ENCODE measurements at places on chromosomes 3 and 15.
A peak's percentile ranks its signal among the peaks of the same experiment; 100 is the strongest.

DNA sequence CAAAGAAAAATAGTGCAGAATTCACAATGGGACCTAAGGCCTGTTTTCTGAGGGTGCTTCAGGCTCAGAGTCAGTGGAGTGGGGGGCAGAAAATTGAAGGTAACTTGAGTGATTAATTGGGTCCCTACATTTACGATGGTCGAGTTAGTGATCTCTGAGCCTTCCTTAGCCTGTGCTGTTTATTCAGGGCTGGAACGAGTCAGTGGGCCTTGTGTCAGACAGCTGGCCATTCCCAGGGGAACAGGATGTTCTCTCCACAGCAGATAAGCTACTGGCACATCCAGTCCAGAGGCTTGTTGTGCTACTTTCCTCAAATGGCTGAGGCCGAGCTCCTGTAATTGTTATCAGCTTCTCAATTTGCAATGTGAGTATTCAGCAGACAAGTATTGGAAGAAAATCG is 29.2 kb upstream of the CNTN3 start:
- no peak for DNase-seq

DNA sequence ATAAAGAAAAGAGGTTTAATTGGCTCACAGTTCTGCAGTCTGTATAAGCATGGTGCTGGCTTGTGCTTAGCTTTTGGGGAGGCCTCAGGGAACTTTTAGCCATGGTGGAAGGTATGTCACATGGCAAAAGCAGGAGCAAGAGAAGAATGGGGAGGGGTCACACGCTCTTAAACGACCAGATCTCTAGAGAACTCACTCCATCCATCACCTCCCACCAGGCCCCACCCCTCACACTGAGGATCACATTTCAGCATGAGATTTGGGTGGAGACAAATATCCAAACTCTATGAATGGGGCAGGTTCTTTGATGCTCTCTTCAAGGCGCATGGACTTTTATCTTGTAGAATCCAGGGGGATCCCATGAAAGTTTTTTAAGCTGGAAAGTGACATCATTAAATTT is 75.7 kb downstream of the ITPR1 start:
- DNase-seq = no peak

DNA sequence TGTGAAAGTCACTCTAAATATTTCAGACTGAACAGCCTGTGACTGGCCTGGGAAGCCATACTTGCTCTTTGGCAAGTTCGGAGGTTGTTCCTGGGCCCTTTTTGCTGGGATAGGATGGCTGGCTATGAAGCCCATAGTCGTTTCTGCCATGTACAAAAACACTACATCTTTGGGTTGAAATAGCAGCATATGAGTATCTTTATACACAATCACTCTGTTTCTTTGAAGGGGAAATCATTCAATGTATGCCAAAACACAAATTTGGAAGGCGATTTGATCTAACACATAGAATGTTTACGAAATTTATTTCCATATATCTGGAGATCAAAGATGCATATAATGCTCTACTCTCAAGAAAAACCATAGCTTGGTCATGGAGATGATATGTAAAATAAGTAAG is 192.9 kb downstream of the SQOR start:
- no peak for DNase-seq

GRCh38 chr3:50405249-50405648 is 45.9 kb upstream of the TMEM115 start:
- DNase-seq = no peak

GRCh38 chr3:138066972-138067371 is 48.4 kb downstream of the DZIP1L start:
- no peak for DNase-seq

DNA sequence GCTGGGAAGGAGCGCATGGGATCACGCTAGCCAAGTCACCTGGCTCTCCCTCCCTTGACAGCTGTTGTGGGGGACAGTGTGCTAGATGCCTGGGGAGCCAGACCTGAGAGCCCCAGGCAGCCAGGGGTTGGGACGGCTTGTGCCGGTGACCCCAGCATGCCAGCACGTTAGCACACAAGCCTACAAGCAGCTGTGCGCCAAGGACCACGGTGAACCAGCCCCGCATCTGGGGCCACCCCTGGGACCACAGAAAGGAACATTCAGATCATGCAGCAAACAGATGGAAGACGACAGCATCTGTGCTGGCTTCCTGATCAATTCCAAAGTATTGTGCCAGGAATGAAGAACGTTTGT is 64.8 kb downstream of the NTRK3 start:
- no peak for DNase-seq

DNA sequence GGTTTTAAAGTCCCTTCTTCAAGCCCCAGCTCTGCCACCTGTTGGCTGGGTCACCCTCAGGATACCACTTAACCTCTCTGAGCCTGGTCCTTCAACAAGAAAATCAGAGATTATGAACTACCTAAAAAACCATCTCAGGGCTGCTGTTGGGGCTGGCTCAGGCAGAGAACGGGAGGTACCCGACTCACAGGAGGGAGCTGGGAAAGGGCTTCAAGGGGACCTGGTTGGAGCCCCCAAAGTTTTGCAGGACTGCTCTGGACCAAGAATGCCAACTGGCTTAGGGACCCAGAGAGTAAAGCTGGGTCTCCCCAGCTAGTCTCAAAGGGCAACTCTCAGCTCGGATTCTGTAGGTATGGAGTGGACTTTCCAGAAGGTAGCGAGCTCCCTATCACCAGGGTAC is 41.5 kb downstream of the WNT7A start:
- DNase-seq = no peak

DNA sequence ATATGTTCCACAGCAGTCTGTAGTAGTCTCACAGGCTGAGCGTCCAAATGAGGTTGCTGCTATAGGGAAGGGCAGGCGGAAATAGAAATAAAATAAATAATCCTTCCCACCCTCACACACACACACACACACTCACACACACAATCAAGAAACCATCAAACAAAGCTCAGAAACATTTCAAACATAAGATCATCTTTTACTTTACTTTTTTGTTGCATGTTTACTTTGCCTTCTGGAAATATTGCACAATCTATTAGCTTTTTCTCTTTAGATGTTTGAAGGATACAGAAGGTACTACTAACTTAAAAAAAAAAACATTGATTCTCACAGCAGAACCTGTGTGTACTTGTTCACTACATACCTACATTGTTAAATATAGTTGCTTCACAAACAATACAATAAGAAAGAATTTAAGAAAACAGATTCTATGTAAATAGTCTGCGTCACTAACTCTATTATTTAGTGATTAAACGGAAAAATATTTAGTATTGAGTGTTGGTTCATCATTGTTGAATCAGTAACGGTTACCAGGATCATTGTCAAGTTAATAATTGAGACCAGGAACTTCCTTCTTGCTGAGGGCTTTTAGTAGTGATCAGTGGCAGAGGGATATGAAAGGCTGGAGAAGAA is 20.5 kb downstream of the ALCAM start:
- no peak for DNase-seq

GRCh38 chr15:29849716-29850115 is 27.4 kb upstream of the TJP1 start:
- no peak for DNase-seq

- no peak for DNase-seq
These were observed 33.0 kb upstream of the ABHD17C start for GRCh38 chr15:80662129-80662528.

DNA sequence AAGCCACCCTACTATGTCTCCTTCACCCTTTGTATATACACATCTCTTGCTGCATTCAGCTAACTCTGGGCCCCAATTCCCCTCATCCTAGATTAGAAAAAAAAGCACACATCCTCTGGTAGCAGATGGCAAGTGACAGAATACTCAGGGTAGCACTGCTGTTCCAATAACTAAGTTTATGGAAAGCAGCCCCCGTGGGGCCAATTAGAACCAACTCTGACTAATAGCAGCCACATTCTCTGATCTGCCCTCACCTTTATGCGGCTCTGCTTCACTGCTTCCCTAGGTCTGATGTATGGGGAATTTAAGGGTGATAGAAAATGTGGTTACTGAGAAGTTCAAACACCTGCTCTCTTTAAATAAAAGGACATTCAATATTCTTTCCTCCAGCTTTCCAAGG is 74.9 kb upstream of the SETMAR start:
- no peak for DNase-seq

DNA sequence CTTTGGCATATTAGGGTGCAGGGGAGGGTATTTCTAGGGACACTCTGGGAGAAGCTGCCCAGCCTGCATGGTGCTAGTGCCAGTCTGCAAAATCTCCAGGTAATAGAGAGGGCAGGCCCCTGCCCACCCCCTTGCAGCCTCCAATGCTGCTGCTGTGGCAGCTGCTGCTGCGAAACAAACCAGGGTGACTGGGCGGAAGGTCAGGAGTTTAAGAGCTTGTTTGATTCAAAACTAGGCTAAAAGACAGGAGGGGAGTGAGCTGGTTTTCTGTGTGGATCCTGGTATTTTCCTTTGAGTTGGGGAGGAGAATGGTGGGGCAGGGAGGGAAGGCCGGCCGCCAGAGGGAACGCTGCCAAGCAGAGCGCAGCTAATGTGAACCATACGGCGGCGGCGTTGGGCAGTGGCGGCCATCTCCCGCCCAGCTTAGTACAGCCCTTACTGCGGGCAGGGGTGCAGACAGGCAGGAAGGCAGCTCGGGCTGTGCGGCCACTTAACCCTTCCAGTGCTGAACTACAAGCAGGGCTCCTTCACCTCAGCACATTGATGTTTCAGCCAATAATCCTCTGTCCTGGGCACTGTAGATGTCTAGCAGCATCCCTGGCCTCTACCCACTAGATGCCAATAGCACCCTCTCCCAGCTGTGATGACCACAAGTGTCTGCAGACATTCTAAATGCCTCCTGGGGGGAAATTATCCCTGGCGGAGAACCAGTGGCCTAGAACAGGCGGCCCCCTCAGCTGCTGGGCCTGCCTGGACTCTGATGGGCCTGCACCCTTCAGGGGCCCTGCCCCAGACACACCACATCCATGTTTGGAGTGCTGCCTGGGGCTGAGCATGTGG is 125.7 kb downstream of the EEFSEC start:
- DNase-seq = no peak

GRCh38 chr3:71570546-71570945 is 13.0 kb downstream of the FOXP1 start:
- no peak for DNase-seq

DNA sequence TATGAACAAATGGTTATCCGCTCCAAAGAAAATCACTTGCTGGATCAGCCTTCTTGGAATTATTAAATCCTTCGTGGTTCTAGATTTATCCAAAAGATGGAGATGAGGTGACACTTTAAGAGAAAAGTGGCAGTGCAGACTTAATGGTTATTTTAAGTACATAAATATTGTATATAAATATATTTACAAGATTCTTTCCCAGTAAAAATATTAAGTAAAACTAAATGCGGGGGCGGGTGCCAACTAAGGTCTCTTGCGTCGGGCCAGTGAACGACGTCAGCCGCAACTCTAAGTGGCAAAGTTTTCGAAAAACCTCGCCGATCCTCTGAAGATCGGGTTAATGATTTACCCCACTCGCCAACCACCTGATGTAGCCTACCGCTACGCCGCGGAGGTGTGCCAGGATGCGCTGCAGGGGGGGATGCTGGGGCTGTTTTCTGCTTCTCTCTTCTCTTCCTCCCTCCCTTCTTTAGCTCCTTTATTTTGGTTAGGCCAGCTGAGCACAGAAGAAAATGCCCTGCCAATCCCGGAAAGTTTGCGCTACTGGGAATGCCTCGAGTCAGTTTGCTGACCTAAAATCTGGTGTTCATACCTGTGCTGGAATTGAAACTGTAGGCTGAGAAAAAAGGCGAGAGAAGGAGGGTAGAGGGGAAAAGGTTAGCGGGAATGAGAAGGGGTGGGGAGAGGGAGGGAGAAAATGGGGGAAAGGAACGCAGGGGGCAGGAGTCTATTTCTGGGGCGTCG is 7.6 kb upstream of the FOXB1 start:
- no peak for DNase-seq

GRCh38 chr3:11379824-11380701 is 107.9 kb downstream of the ATG7 start:
- DNase-seq = no peak

- no peak for DNase-seq
These were observed 115.9 kb downstream of the VPS8 start for GRCh38 chr3:184927796-184928315.

DNA sequence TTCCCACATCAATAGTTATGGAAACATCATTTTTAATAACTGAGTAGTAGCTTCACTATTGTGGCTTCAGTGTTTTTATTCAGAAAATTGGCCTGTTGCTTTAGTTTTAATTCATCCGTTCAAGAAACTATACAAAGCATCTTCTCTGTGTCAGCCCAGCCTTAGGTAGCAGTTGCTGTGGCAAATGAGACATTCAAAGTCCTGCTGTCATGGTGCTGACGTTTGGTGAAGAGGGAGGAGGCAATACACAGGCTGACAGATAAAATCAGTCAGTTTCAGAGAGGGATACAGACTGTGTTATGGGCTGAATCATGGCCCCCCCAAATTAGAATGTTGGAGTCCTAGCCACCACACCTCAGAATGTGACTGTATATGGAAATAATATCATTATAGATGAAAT is 56.5 kb downstream of the SLC7A14 start:
- DNase-seq = no peak

- no peak for DNase-seq
These were observed 44.8 kb downstream of the CCDC12 start for GRCh38 chr3:46931631-46932331.

GRCh38 chr15:74240897-74241614 is 4.9 kb downstream of the CCDC33 start:
- no peak for DNase-seq

DNA sequence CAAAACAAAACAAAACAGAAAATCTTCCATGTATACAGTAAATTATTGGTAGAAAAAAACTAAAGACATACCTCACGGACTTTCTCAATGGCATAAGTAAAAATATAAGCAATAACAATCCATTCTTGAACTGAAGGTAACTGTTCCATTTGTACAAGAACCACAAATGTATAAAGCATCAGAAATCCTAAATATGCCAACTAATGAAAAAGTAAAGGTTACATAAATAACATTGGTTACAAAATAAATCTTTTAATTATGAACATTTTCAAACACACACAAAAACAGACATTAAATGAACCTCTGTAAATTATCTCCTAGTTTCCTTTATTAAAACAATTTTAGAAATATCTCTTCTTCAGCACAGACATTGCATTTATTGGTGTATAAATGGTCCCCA is 60.7 kb upstream of the USP50 start:
- DNase-seq = no peak

- DNase-seq = no peak
These were observed 1.0 kb downstream of the PRKCD start for GRCh38 chr3:53161820-53162671.

DNA sequence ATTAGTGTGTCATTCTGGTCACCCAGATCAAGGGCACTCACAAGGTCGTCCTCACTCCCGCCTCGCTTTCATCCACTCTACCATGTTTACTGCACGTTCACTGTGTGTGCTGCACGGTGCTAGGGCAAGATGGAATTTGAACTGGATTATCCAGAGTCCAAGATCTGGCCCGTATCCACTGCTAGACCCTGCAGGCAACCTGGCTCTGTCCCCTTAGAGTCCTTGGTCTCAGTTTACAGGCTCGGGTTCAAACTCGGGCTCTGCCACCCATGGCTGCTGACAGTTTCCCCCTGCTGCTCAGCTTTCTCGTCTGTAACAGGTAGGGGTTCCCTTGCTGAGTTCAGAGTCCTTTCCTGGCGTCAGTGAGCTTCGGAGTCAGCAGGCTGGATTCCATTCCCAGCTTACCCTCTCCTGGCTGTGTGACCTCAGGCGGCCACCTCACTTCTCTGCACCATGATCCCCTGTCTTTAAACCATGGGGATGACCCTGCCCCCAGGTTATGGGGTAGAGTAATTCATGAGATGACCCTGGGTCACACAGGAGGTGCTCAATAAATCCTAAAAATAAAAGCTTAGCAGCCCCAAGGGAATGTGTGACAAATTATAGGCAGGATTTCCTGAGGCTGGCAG is 79.6 kb upstream of the SLC6A6 start:
- DNase-seq = no peak

GRCh38 chr15:73305331-73306211 is 63.2 kb downstream of the HCN4 start:
- DNase-seq = peak; percentile 69

GRCh38 chr15:35756623-35757022 is 210.7 kb upstream of the DPH6 start:
- no peak for DNase-seq
